ENCODE measurements at places on chromosomes 7 and 10.
A peak's percentile ranks its signal among the peaks of the same experiment; 100 is the strongest.

DNA sequence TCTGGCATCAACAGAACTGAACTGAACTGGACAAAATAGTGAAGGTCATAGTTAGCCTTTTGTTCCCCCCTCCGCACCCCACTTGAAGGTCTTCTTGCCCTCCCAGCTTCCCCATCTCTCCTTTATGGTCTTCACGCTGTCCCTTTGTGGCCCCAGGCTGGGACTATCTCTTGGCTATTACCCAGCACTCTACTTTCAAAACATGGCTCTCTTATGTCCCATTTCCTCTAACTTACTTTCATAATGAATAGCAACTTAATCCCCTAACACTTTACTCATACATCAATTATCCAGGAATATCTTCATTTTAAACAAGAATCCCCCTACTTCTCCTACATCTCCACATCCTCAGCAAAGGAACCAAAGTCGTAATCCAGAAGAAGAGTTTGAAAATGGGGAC, 135.3 kb upstream of the ITGB1 start:
- DNase-seq, result no peak

- no peak for DNase-seq
Observed at GRCh38 chr10:129658376-129659072, 191.5 kb downstream of the MGMT start.

DNA sequence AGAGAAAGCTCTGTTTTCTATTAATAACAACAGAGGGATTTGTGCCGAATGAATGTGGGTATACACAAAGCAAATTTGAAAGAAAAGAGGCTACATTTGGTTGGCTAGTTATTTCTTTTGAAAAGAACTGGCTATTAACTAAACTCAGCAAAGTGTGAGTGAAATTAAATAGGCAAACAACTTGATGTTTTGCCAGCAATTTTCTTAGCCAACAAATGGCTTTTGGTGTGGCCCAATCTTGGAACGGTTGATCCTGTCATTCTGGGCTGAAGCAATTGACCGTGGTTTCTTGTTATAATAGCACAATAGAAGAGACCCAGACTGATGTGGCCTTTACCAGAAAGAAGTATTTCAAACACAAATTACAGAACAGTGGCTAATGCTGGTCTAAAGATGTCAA, 898.6 kb downstream of the KCNMA1 start:
- no peak for DNase-seq

DNA sequence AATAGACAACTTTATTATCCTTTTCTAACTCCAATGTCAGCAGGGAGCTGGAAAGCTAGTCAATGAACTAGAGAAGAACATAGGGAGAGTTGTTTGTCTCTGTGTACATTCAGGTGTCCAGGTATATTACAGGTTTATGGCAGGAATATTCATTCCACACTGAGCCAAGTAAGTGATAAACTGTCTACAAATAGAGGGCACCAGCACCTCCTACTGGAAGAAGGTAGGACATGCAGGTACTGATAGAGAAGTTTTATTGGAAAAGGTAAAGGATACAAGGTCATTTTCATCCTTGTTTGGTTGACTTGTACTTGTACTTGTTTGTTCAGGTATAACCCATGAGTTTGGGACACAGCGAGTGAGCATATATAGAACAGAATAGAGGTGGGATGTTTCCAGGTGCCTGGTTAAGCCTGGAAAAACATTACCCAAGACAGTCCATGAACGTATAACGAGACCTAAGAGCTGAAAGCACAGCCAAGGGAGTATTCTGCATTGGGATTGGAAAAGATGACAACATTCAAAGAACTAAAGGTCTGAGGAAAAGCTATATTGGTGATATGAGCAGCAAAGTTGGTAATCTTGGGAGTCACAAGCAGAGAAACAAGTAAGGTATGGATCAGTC, 61.4 kb upstream of the PPP1R3C start:
- DNase-seq, result peak; percentile 39

DNA sequence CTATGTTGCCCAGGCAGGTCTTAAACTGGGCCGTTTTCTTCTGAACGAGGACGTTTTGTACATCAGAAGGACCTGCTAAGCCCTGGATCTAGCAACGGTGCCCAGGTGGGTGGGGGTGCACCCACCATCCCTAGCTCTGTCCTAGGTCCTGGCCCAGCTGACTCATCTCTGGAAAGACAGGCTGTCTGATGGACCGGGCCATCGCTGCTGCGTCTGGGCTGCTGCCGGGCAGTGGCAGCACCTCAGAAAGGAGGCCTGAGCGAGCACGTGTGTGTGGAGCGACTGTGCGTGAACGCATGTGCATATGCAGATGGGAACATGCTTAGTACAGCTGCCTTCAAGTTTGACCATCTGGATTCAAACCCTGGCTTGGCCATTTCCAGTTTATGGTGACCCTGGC, 7.3 kb upstream of the ELFN1 start:
- DNase-seq, result no peak

DNA sequence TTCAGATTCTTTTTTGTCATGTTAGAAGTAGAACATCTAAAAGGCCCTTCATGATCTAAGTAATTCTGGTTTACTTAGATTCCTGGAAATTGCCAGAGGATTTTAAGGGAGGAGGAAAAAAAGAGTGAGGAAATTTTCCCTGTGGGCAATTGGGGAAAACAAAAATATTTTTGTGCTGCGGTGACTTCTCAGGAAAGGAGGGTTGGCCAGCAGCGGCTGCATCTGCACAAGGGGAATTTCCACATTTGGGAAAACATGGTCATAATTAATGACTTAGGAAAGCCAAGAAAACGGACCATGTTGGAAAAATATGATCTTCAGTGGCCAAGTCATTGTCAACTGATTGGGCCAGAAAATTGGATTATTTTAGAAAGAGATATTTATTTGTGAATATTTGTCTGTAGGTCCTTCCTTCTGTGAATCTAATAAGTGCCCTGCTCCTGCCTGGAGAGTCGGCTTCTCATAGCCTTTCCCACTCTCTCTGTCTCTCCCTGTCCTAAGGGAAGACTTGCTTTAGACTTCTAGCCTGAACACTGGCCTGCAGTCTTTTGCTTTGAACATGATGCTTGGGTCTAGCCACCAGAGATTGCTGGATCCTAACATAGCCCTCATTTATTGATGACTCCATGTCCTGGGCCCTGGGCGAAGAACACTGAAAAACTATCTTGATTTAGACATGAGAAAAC, 124.2 kb upstream of the MKLN1 start:
- DNase-seq, result no peak

- peak; percentile 48 for DNase-seq
Observed at GRCh38 chr7:151700586-151701165, 176.2 kb downstream of the PRKAG2 start.
